Daoy (cell line): ENCODE measurements at places on chromosomes 16 and 17. TPM values are rescaled to one million over a fixed set of nuclear protein-coding genes. Genes with fewer than 3 reads are reported as not detected.

- DNase-seq = peak; percentile 34
Measured at GRCh38 chr17:4551141-4551540, 4.0 kb downstream of the MYBBP1A start.

DNA sequence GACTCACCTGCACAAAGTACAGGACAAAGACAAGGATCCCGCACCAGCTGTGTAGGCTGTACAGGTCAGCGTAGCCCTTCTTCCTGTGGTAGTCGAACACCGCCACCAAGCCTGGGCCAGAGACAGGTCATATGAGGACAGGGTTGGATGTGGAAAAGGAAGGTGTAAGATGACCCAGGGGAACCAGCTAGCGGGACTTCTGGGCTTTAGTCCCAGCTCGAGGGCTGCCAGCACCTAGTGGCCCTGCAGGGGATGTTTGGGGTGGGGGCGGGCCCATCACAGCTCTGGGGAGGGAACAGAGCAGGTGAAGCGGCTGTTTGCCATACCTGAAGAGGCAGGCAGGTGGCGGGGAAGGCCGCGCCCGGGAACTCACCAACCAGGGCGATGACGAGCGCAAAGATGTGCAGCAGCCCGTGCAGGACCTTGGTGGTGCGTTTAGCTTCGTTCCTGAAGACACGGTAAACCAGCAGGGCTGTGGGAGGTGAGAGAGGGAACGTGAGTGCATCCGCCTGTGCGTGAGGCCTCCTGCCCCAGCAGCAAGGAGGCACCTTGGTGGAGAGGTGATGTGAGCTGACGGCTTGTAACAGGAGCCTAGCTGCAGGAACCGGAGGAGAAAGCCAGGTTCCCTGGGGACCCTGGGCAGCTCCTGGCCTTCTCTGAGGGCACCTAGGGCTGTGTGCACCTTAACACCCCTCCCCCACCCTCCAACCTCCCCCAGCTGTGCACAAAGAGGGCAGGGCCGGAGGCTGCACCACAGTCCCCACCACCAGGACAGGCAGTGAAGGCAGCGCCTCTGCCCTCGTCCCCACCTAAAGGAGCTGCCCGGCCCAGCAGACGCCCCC lies 10.2 kb downstream of the CYB561 start:
- DNase-seq = no peak

DNA sequence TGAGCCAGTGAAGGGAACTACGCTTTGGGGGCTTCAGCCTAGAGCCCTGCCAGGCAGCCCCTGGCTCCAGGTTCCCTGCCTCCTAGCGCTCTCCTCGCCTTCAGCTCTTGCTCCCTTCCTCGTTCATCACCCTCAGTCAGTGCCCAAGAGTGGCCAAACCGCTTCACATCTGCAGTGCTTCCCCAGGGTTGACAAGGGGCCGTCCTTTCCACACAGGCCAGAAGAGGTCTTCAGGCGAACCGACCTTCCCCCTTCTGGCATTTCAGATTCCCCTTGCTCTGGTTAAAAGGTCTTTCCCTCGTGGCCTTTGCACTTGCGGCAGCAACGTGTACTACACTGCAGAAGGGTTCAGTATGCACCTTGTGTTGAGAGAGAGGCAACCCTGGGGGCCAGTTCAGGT lies 4.1 kb downstream of the RASD1 start:
- no peak for DNase-seq

DNA sequence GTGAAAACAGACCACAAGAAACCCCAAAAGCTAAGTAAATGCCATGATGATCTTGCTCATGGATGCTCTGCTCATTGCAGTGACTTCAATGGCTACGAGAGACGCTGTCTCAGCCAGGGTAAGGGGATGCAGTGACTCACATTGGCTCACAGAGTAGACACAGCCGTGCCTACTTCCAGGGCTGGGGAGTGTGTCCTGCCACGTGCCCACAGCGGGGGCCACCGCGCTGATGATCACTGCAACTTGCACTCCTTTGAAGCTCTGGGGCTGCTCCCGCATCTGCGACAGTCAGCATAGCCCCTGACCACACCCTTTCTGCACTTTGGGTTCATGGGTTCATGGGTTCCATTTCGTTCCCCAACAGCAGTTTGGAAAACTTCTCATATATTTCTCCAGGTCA lies 231.4 kb upstream of the RPL38 start:
- DNase-seq = no peak

DNA sequence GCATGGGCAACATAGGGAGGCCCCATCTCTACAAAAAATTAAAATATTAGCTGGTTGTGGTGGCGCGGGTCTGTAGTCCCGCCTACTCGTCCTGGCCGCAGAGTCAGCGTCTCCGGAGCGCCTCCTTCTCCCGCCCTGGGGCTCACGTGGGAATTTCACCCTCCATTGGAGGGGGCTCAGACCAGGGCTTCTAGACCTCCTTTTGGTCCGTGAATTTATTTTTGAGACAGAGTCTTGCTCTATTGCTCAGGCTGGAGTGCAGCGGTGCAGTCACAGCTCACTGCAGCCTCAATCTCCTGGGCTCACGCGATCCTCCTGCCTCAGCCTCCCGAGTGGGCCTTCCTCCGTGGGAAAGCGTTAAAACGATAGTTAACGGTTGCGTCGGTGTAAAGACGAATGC lies 394 bp upstream of the NME4 start:
- DNase-seq = peak; percentile 63

- peak; percentile 64 for DNase-seq
Measured at GRCh38 chr17:78716814-78717393, 65.2 kb downstream of the CYTH1 start.

- no peak for DNase-seq
Measured at GRCh38 chr17:4175921-4176807, 33.2 kb downstream of the CYB5D2 start.

DNA sequence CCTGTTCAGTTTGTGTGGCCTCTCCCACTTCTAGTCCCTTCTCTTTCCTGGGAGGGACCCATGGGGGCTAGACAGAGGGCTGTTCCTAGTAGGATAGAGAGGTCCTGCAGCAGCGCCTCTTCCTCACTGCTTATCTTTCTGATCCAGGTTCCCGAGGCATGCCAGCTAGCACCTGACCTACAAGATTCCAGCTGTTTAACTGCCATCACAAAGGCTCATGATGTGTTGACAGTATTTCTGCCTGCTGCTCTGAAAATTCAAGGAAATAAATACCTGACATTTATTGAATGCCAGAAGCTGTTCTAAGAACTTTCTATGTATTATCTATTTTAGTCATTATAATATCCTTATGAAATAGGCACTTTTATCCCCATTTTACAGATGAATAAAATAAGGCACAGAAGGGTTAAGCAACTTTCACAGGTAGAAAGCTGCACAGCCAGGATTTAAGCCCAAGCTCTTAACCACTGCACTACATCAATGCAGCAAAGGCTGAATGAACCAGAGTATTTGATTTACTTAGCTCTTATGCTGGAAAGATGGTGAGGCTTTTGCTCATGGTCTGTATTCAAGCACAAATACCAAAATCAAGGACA lies 38.8 kb downstream of the HEATR6 start:
- no peak for DNase-seq

GRCh38 chr17:38349097-38349730 lies 2.4 kb upstream of the SOCS7 start:
- DNase-seq = peak; percentile 75

- DNase-seq = no peak
Measured at GRCh38 chr17:68674029-68674925, 73.1 kb upstream of the FAM20A start.

DNA sequence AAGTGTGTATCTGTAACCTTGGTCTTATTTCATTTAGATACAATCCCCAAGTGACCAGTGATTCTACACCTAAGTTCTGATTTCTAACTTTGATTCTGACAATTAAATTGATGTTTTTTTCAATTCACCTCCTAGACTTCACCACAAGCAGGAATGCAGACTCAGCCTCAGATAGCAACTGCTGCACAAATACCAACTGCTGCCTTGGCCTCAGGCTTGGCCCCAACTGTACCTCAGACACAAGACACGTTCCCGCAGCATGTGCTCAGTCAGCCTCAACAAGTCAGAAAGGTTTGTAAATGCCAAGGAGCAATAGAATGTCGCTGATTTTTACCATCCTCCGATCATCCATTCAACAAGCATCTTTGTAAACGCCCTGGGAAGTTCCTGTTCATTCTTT lies 177.7 kb downstream of the MRTFB start:
- DNase-seq = no peak

DNA sequence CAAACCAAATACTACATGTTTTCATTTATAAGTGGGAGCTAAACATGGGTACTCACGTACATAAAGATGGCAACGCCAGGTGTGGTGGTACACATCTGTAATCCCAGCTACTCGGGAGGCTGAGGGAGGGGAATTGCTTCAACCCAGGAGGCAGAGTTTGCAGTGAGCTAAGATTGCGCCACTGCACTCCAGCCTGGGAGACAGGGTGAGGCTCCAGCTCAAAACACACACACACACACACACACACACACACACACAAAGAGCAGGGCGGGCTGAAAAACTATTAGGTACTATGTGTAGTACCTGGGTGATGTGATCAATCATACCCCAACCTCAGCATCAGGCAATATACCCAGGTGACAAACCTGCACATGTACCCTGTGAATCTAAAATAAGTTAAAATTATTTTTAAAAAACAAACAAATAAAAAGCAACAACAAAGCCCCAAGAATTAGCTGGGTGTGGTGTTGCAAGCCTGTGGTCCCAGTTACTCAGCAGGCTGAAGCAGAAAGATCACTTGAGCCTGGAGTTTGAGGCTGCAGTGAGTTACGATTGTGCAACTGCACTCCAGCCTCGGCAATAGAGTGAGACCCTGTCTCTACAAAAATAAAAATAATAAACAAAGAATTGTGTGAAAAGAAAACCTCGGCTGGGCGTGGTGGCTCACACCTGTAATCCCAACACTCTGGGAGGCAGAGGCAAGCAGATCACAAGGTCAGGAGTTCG lies 11.9 kb upstream of the FAAP100 start:
- DNase-seq = no peak

DNA sequence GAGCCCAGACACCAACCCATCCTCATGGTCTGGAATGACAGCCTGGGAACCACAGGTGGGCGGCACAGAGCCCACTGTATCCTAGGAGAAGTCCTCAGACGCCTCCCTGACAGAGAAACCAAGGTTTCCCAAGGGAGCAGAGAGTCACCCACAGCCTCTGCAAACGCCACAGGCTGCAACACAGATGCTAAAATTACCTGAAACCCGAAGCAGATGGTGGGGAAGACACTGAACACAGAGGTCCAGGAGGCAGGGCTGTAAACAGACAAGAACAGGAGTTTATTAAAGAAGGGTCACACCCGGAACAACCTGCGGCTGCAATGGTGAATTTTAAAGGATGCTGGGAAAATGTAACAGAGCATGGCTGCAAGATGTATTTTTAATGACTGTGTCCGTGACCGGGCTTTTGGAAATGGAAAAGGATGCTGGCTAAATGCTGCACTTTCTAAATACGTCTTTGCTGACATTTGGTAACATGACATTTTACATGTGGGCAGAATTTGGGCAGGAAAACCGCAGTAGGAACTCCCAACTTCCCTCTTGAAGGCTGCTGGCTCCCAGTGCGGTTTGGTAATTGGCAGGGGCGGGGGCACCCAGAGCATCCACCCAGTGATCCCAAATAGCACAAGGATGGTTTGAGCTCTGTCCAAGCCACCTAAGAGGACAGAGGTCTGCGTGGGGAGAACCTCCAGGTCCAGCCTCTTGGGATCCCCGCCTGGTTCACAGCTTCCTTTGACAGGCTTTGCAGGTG lies 13.1 kb downstream of the SLC38A8 start:
- DNase-seq = no peak

DNA sequence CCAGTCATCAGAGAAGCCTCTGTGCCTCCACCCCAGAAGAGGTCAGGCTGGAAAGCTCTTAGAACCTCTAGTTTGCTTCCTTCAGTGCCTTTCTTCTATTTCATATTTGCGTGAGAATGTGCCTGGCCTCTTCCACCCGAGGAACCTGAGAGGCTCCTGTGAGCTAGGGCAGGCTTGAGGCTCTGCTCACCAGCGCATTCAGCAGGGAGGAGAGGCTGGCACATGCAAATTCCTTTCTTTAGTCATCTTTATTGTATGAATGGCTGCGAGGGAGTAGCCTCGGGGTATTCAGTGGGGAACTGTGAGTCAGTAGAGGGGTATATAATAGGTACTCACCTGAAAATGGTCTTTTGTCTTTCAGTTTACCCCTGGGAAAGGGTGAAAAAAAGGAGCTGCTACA lies 268.3 kb downstream of the ABCC12 start:
- DNase-seq = peak; percentile 71

DNA sequence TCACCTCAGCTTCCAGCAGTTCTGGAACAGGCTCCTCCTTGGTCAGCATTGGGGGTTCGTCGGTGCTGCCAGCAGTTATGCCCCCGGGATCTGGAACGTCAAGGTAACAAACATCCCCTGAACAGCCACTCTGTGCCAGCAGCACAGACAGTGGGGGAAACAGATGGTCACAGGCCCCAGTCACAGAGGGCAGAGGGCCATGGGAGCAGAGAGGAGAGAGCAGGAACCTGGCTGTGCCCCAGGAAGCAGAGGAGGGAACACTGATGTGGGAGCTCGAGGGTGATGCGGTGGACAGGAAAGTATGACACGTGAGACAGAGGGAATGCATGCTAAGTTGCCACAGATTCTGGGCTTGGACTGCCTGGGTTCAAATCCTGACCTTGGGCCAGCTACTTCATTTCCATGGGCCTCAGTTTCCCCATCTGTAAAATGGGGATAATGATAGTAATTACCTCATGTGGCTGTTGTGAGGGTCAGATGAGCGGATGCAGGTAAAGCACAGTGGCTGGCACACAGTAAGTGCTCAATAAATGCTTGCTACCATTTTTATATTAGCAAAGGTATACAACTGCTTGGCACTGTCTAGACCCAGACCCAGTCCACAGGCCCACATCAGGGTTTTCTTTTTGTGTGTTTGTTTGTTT lies 4.9 kb downstream of the BCL7C start:
- DNase-seq = no peak

DNA sequence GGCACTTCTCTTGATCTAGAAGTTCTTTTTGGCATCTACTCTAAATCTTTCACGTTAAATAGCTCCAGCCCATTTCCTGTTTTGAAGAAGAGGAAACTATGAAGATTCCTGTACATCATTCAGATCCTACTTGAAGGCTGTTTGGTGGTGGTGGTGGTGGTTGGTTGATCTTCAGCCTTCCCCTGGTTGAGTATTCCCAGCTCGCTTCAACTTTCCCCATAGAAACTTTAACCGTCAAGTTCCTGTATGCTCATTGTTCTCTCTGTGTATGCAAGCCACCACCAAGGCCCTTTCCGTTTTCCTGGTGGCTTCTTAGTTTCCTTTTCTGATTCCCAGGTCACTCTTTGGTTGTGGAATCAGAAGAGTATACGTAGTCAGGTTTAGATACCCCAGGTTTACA lies 3.3 kb downstream of the LRRC46 start:
- DNase-seq = no peak

DNA sequence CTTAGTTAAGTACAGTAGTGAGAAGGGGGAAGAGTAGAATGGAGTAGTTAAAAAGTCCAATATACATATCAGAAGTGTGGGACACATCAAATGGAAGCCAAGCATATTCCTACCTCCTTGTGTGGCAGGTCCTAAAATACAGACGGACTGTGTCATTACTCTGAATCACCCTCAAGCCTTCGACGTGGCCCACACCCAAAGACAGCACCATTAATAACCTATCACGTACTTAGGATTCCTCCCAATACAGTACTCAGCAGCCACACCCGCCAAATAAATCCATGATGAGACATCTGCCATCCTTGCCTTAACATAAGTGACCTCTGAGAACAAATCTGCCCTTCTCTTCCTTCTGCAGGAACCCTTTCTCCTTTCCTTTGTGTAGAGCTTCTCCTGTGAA lies 38.9 kb downstream of the UBE2G1 start:
- peak; percentile 73 for DNase-seq

Gene CD300A
- total RNA-seq = not detected in 2 replicates

Gene ZNF174
- total RNA-seq = 3.8 and 7.4 TPM in 2 replicates

Gene MYLK3
- 0.03 and 0.11 TPM in 2 replicates for total RNA-seq

Gene SRCIN1
- 0.03 and 0.80 TPM in 2 replicates for total RNA-seq

Gene RPS6KB1
- total RNA-seq = 14.4 and 16.1 TPM in 2 replicates

Gene DNAH17
- 1.0 and 1.7 TPM in 2 replicates for total RNA-seq

Gene GNGT2
- not detected in 2 replicates for total RNA-seq
